ENCODE measurements at places on chromosomes 16 and 17. TPM values are rescaled to one million over a fixed set of nuclear protein-coding genes. Genes with fewer than 3 reads are reported as not detected.

DNA sequence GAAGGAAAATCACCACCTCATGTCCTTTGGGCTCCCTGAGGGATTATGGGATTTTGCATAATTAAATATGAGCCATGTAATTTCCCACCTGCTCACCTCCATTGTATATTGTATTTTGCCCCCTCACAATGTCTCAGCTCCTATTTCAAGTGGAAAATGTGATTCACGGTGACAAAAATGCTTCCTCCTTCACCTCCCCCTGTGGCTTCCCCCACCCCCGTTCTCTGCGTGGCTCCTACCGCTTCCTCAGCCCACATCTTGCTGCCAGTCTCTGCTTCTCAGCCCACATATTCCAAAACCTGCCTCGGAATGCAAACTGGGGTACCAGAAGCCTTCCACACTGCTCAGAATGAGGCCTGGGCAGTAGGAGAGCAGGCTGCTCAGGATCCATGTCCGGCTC lies 394.5 kb upstream of the C16orf82 start:
- DNase-seq: no peak

- no peak for DNase-seq
Measured at GRCh38 chr17:79230576-79230975, 156.0 kb downstream of the ENGASE start.

Gene RND2
- total RNA-seq: 0.57 TPM

GRCh38 chr17:70661342-70662222 lies 492.2 kb downstream of the KCNJ2 start:
- DNase-seq: no peak

DNA sequence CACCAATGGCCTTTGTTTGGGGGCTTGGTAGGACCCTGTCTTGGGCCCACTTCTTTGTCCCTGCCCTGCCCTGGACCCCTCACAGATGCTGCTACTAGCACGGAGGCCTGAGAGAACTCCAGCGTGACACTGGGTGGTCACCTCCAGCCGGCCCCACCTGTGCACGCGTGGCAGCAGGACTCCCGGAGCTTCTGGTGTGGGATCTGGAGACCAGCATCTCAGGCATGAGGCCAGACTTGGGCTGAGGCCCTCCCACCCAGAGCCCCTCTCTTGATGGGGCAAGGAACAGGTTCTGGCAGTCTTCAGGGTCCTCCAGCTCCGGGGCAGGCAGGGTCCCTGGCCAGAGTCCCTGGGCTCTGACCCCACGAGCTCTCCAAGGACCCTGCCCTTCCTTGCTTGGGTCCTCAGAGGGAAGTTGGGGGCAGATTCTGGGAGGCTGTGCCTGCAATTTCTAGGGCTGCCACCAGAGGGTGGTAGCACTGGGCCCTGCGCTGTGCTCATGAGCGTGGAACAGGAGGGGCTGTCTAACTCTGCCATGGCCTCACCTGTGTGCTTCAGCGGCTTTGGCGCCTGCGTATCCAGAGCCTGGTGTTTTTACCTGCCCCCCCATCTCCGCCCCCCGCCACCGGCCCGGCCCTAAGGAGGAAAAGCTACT lies 3.1 kb upstream of the BAIAP3 start:
- DNase-seq: no peak

GRCh38 chr17:7704601-7705268 lies at the start of gene EFNB3:
TSS of gene EFNB3 (plus strand) at chr17:7705202. CDS start at chr17:7705599, 397 bp downstream.
- no peak for DNase-seq

Measured in pancreas (tissue), 10 donors.